ENCODE measurements at places on chromosomes 6 and 20.

GRCh38 chr20:61572789-61573188 lies 320.7 kb downstream of the CDH4 start:
- no peak for DNase-seq

GRCh38 chr6:121578216-121578615 lies 142.8 kb downstream of the GJA1 start:
- DNase-seq, result no peak

DNA sequence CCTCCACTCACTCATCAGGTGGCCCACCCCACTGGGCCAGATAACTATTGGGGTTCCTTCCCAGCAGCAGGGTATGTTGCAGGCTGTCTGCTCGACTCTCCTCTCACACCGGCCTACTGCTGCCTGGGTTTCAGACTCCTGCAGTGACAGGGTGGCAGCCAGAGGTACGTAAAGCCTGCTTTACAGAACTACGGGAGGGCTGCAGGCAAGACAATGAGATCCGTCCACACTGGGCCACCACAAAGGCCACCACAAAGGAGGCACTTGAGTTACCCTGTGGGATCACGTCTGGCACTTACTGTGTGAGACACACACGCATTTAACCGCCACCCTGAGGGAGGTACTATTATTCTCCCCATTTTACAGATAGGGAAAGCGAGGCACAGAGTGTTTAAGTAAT lies 78.5 kb downstream of the NFATC2 start:
- no peak for DNase-seq

DNA sequence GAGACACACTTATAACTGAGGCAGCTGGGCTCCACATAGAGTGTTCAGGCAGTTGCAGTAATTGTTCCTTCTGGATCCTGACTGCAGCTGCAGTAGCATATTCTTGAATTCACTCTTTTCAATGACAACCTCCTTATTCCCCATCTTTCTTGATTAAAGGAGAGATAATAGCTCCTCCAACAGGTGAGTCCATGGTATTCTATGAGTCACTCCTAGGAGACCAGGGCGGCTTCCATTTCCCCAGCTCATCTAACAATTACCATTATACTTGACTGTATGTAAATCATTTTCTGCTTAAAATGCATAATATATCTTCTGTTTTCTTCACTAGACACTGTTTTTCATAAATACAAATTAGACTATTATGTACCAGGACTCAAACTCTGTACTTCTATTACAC lies 62.4 kb downstream of the TENT5A start:
- DNase-seq, result no peak

All from KBM-7 (cell line).